ENCODE measurements at places on chromosomes 3 and 15.

GRCh38 chr15:88695691-88696251 lies 57.0 kb downstream of the ISG20 start:
- no peaks in the 10 kb centered on the region for H3K4me1 ChIP-seq
- H3K4me3 ChIP-seq: no peak overlapping the region
- no peak for DNase-seq
- no peaks in the 10 kb centered on the region for H3K36me3 ChIP-seq
- H3K27ac ChIP-seq: no peak overlapping the region
- no peaks in the 10 kb centered on the region for H3K27me3 ChIP-seq

DNA sequence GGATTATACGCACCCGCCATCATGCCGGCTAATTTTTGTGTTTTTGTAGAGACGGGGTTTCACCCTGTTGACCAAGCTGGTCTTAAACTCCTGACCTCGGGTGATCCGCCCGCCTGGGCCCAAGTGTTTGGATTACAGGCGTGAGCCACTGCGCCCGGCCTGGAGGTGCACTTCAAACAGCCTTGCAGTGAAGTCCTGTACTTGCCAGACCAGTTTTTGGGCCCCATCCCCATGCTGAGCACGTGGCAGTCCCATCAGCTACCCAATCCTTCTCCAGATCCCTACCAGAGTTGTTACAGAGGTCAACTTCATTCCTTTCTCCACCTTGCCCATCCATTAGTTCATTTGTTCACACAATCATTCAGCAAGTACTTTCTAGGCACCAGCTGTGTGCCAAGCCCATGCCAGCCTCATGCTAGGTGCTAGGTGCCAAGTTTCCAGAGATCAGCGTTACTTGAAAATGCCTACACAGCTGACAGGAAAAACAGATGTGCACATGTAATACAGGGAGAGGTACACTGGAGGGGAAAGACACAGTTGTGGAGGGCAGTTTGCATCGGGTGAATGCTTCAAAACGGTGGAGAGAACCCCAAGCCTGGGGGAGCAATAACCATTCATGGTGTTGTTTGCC lies 2.2 kb downstream of the DNAH1 start:
- H3K4me3 ChIP-seq: no peak overlapping the region
- H3K27ac ChIP-seq: no peak overlapping the region
- H3K27me3 ChIP-seq: no peaks in the 10 kb centered on the region
- H3K4me1 ChIP-seq: peaks cover 4% of the 10 kb centered on the region
- H3K36me3 ChIP-seq: no peaks in the 10 kb centered on the region

DNA sequence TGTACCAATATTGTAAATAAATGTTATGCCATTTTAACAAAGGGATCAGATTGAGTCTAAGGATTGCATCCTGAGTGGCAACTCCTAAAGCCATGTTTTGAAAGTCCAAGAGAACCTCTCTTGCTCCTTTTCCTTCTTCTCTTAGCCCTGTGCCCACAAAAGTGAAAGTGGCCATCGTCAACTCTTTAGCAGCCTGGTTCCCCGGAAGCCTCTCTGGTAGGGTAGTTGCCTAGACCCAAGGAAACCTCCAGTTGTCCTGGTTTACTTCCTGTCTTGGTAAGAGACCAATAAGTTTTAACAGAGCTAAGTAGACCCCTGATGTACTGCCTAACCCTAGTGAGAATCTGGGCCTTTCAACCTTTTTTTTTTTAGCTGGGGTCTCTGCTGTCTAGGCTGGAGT lies 10.2 kb upstream of the ITPKA start:
- no peak overlapping the region for H3K4me3 ChIP-seq
- H3K36me3 ChIP-seq: peaks cover 24% of the 10 kb centered on the region
- H3K27ac ChIP-seq: no peak overlapping the region

DNA sequence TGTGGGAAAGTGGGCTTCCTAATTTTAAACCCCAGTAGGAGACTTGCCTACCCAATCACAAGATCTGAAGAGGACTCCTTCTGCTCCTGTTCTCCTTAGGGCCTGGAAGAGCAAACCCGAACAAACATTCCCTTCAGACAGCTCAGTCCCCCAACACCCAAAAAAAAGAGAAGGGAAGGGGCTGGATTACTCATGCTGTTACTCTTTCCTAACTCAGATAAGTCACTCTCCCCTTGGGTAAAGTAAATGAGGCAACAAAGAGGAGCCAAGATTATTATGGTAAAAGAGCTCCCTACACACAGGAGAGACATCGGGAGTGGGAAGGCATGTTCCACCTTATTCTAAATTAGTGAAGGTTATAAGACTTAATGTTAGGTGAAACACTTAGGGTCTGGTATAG lies 18.1 kb upstream of the LEKR1 start:
- DNase-seq: no peak
- H3K4me3 ChIP-seq: no peak overlapping the region
- no peaks in the 10 kb centered on the region for H3K36me3 ChIP-seq
- no peak overlapping the region for H3K27ac ChIP-seq
- no peaks in the 10 kb centered on the region for H3K27me3 ChIP-seq
- no peaks in the 10 kb centered on the region for H3K4me1 ChIP-seq

GRCh38 chr15:92906020-92906419 lies 5.9 kb downstream of the CHD2 start:
- DNase-seq: no peak
- no peak overlapping the region for H3K27ac ChIP-seq
- H3K27me3 ChIP-seq: no peaks in the 10 kb centered on the region
- no peak overlapping the region for H3K4me3 ChIP-seq
- no peaks in the 10 kb centered on the region for H3K36me3 ChIP-seq
- 0 out of 2 replicates have a peak, but pooled peaks cover 2% of the 10 kb centered on the region for H3K4me1 ChIP-seq

- H3K4me3 ChIP-seq: no peak overlapping the region
- no peak for DNase-seq
- no peaks in the 10 kb centered on the region for H3K4me1 ChIP-seq
- H3K27ac ChIP-seq: no peak overlapping the region
- H3K36me3 ChIP-seq: no peaks in the 10 kb centered on the region
Measured at GRCh38 chr3:31079689-31080088, 185.2 kb upstream of the GADL1 start.
